ENCODE measurements at places on chromosomes 5 and 9.
A peak's percentile ranks its signal among the peaks of the same experiment; 100 is the strongest.

DNA sequence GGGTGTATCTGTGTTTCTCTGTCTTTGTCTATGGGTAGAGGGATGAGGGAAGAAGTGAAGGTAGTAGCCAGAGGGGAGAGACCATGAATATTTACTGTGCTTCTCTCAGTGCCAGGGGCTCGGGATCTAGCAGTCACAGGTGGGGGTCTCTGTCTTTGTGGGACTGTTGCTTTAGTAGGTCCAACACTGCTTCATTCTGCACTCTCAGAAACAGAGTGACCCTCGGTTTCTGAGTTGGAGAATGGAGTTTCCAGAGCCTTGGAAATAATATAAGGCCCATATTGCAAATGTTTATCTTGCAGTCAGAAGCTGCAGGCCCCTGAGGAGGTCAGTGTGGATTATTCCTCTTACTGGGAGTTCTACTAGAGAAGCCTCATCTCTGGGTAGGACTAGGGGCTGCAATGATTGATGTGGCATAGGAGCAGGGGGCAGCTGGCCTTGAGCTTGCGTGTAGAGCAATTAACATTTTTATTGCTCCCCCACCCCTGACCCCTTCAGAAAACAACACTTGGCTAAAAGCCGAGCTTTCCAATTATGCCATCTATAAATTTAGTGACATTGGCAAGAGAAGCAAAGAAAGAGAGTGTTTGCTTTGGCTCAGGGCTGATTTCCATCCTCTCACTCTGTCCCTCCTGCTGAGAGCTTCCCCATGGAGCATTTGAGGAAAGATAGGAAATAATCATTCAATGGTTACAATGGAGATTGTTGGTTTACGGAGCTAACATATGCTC, 55.0 kb upstream of the TRPC7 start:
- H3K4me1 ChIP-seq: no peaks in the 10 kb centered on the region
- H3K27ac ChIP-seq: no peak overlapping the region
- no peak overlapping the region for H3K4me3 ChIP-seq
- H3K27me3 ChIP-seq: peaks cover under 1% of the 10 kb centered on the region

DNA sequence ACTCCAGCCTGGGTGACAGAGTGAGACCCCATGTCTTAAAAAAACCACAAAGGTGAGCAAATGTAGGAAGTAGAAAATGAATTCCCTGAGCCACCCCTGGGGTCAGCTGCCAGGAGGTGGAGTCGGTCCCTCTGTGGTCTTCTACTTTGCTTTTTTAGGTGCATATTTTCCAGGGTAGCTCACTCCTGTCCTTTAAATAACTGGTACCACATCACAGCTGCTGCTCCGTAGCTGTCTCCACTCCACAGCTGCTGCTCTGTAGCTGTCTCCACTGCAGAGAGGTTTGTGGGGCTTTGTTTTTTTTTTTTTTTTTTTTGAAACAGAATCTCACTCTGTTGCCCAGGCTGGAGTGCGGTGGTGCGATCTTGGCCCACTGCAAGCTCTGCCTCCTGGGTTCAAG, 8.9 kb downstream of the WDR5 start:
- no peak overlapping the region for H3K27ac ChIP-seq
- peaks cover 86% of the 10 kb centered on the region for H3K36me3 ChIP-seq
- H3K4me3 ChIP-seq: no peak overlapping the region
- no peaks in the 10 kb centered on the region for H3K27me3 ChIP-seq

DNA sequence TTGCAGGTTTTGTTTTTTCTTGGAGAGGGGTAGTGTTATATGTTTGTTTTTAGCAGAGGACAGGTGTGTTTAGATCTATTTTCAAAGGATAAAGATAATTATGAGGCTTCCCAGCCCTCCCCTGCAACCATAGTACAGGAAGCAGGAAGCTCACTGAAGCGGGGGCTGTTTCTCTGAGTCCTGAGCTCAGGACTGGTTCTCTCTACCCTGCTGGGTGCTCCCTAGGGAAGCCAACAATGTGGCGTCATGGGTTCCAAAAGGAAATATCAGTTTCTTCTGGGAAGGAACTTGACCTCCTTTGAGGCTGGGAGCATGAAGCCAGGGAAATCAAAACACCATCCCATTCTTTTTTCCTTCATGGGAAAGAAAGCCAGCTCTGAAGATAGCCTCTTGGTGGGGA, 62.2 kb downstream of the RAD23B start:
- DNase-seq: no peak
- H3K27me3 ChIP-seq: no peaks in the 10 kb centered on the region
- H3K4me1 ChIP-seq: no peaks in the 10 kb centered on the region

- H3K4me1 ChIP-seq: peaks cover 40% of the 10 kb centered on the region
- H3K4me3 ChIP-seq: no peak overlapping the region
- DNase-seq: no peak
- no peak overlapping the region for H3K27ac ChIP-seq
Measured at GRCh38 chr9:124010303-124010664, 1.3 kb upstream of the LHX2 start.

- H3K27me3 ChIP-seq: no peaks in the 10 kb centered on the region
- peaks cover 48% of the 10 kb centered on the region for H3K4me1 ChIP-seq
- peak overlapping the region; percentile 19 for H3K27ac ChIP-seq
- H3K36me3 ChIP-seq: no peaks in the 10 kb centered on the region
- peak; percentile 86 for DNase-seq
Measured at GRCh38 chr5:172142709-172143215, 45.3 kb downstream of the STK10 start.

GRCh38 chr9:122814545-122814944, 13.8 kb downstream of the PDCL start:
- no peaks in the 10 kb centered on the region for H3K27me3 ChIP-seq
- H3K27ac ChIP-seq: no peak overlapping the region
- H3K36me3 ChIP-seq: peaks cover 19% of the 10 kb centered on the region
- no peak for DNase-seq
- H3K4me3 ChIP-seq: no peak overlapping the region

DNA sequence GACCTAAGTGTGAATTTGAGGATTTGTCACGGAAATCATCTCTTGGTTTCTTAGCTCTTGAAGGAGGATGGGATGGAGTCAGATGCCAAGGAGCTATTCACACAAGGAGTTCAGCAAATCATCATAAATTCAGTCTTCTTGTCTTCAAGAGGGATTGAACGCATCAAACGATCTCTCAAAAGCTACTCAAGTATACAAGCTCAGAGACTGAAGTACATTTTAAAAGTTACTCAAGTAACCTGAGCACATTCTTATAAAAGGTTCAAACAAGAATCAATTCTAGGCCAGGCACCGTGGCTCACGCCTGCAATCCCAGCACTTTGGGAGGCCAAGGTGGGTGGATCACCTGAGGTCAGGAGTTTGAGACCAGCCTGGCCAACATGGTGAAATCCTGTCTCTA, 21.1 kb upstream of the GOLPH3 start:
- peaks cover 5% of the 10 kb centered on the region for H3K27me3 ChIP-seq
- no peak overlapping the region for H3K27ac ChIP-seq
- DNase-seq: no peak
- H3K4me3 ChIP-seq: no peak overlapping the region
- H3K4me1 ChIP-seq: peaks cover 8% of the 10 kb centered on the region

All from K562 (cell line).